Activated T-helper 1 cell treated with anti-CD3 and anti-CD28 coated beads, Interleukin-12 subunit alpha, Interleukin-12 subunit beta, Interleukin-2, Interleukin-4 antibody, amounts not matched to agents 30 ng/mL and 10 ng/mL and 1 ng/mL, durations not matched to agents 14 hours and 24 hours and 36 hours (primary cell): ENCODE measurements at places on chromosomes 11 and 22. TPM values are rescaled to one million over a fixed set of nuclear protein-coding genes. Genes with fewer than 3 reads are reported as not detected.

Gene PLEKHA7
- total RNA-seq, result 8.3 and 10.3 TPM in 2 replicates

Gene POU2AF3
- 0.21 and 0.39 TPM in 2 replicates for total RNA-seq

GRCh38 chr11:100536979-100537378 lies 150.1 kb upstream of the ARHGAP42 start:
- no peaks in the 10 kb centered on the region for H3K36me3 ChIP-seq
- DNase-seq, result no peak
- no peaks in the 10 kb centered on the region for H3K4me1 ChIP-seq
- H3K27me3 ChIP-seq, result no peaks in the 10 kb centered on the region
- no peak overlapping the region for H3K27ac ChIP-seq

GRCh38 chr11:29734287-29734686 lies 282.5 kb downstream of the KCNA4 start:
- no peak for DNase-seq
- no peaks in the 10 kb centered on the region for H3K36me3 ChIP-seq
- H3K27me3 ChIP-seq, result no peaks in the 10 kb centered on the region
- H3K4me1 ChIP-seq, result no peaks in the 10 kb centered on the region
- no peak overlapping the region for H3K4me3 ChIP-seq

- DNase-seq, result no peak
- H3K27ac ChIP-seq, result peak overlapping the region; percentile 51
- H3K36me3 ChIP-seq, result peaks cover 6% of the 10 kb centered on the region
- peaks cover 52% of the 10 kb centered on the region for H3K27me3 ChIP-seq
Measured at GRCh38 chr11:16606784-16607674, 131.4 kb upstream of the C11orf58 start.

DNA sequence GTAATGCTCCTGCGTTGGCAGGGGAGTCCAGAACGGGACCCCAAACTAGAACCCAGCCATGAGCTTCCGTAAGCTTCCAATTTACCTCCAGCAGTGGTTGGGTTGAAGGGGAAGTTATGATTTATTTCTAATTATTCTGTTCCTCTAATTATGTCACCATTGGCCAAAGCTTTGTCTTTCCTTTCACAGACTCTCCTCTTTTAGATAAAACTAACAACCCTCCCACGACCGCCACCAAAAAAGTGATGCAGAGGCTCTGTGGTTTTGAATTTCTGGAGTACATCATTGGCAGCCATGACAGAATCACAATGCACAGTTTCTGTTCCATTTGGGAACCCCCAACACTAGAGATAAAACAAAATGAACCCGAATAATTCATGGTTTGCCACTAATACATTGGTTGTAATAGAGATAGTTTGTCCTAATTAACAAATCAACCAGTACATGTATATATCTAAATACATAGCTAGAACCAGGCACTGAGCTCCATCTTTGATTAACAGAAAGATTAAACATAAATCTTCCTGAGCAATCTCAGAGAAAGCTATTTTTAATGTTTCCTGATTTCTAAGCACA lies 64.3 kb downstream of the ETS1 start:
- H3K27me3 ChIP-seq, result no peaks in the 10 kb centered on the region
- peak overlapping the region; percentile 94 for H3K27ac ChIP-seq
- peak overlapping the region; percentile 96 for H3K4me3 ChIP-seq
- peaks cover 33% of the 10 kb centered on the region for H3K36me3 ChIP-seq
- DNase-seq, result peak; percentile 60
- peaks cover 65% of the 10 kb centered on the region for H3K4me1 ChIP-seq

DNA sequence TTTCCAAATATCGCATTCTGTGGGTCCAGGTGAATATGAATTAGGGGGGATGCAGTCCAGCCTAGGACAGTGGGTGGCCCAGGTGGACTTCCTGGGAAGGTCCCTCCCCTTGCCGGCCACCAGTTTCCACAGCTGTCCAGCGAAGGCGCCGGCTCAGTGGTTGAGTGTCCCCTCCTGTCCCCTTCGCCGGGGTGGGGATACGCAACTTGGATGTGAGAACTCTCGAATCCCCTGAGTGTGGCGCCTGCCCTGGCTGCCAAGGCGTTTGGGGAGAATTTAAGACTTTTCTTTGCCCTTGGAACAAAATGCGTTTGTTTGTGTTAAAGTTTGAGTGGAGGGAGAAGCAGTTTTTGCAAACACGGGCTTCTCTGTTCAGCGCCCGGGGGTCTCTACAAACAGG lies 123.7 kb downstream of the KCNQ1OT1 start:
- no peaks in the 10 kb centered on the region for H3K36me3 ChIP-seq
- DNase-seq, result no peak
- no peak overlapping the region for H3K4me3 ChIP-seq
- H3K4me1 ChIP-seq, result no peaks in the 10 kb centered on the region
- no peak overlapping the region for H3K27ac ChIP-seq
